Activated CD4-positive, alpha-beta T cell treated with anti-CD3 and anti-CD28 coated beads for 48 hours (primary cell): ENCODE measurements at places on chromosomes 2 and 18.

DNA sequence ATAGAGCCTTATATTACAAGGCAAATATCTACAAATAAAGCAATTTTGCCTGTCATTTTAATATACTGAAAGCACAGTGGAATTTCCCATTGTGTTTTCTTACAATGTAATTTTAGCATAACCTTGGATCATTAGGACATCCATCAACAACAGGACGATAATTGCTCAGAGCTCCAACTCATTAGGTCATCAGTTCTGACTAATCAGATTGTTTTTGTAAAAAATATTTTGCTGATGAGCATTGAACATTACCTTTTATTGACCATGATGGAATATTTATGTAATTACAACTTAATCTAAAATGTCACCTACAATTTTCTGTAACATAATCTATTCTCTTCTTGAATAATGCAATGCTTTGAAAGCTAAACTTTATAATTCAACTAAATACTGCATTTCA lies 215.3 kb upstream of the DSEL start:
- DNase-seq: no peak

DNA sequence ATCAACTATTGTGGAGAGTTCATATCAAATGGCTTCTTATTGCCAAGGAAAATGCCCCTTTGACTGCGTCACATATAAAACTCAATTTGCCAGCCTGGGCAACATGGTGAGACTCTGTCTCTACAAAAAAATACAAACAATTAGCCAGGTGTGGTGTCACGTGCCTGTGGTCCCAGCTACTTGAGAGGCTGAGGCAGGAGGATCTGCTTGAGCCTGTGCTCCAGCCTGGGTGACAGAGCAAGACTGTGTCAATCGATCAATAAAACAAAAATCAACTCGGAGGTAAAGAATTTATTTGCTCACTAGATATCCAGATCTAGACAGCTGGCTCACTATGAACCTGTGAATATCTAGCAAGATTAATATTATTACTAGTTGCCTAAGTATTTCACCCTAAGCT lies 1.7 kb upstream of the ZCCHC2 start:
- no peak for DNase-seq

- DNase-seq: no peak
Measured at GRCh38 chr2:220664272-220665107, 907.6 kb downstream of the EPHA4 start.

DNA sequence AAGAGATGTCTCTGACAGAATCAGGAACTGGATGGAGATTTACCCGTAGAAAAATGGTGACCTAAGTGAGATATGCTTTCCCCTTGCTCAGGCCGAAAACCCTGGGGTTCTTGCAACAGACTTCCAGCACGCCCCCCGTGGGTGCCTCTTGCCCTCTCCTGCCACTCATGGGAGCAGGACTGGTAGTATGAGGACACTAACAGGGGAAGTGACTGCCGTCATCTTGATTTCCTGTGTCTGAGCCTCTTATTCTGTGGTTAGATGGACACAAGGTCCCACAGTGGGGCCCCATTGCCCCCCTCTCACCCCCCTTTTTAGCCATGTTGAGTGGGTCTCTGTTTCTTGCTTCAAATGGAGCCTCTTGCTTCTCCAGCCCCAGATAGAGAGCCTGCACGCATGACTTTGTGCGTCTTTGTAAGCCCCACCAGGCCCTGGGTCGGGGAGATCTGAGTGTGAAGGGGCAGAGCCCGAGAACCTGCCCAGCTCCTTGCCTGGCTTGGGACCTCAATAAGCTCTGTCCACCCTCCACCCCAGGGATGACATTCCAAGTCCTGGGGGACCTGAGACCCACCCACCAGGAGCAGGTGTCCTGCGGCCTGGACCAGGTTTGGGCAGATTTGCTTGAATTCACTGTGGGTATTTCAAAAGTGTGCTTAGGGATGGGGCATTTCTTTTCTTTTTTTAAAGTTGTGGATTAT lies 12.6 kb downstream of the GNLY start:
- DNase-seq: no peak

DNA sequence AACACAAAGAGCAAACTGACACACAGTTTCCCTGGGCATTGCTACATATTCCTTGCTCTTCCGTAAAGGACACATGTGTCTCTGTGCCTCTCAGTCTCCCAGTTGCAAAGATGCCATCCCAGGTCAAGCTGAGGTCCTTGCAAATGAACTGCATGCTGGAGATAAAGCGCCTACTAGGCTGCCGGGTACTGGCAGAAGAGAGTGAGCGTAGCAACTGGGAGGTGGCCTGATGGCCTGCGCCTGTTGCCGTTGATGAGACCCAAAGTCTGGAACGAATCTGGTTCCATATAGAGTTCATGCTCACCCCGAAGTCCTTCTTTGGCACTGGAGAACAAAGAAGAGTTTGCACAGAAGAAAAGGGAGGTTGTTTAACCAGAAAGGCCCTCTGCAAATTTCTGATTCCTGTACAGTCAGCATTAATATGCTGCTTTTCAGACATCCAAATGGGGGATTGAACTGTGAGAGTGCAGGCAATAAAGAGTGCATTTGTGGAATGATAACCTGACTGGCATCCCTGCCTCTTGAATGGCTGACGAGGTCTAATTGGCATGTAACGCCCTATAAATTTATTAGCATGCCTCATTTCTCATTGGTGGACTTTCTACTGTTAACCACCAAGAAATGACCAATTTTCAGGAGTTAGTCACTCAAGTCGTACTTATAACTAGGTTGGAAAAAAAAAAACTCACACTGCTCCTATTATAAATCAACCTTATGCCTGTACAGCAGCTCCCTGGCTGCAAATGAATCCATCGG lies 78.7 kb downstream of the GBX2 start:
- DNase-seq: no peak

DNA sequence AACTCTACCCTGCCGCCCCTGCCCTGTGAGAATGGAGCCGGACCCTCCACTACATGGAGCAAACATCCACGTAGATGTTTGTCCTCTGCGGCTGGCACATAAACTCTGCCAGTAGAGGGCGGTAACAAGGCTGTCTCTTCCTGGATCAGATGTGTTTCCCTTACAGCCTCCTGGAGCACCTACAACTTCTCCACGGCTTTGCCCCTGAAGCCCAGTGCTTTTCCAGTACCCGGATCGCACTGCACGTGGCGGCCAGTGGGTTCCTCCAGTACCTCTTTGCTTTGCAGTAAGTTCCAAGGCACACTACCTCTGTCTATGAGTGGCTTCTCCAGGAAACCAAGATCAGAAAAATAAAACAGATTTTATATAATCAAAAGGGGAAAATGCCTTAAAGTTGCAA lies 651.3 kb downstream of the DCDC2C start:
- DNase-seq: peak; percentile 5

- no peak for DNase-seq
Measured at GRCh38 chr2:201642086-201642578, 1.2 kb downstream of the TMEM237 start.

DNA sequence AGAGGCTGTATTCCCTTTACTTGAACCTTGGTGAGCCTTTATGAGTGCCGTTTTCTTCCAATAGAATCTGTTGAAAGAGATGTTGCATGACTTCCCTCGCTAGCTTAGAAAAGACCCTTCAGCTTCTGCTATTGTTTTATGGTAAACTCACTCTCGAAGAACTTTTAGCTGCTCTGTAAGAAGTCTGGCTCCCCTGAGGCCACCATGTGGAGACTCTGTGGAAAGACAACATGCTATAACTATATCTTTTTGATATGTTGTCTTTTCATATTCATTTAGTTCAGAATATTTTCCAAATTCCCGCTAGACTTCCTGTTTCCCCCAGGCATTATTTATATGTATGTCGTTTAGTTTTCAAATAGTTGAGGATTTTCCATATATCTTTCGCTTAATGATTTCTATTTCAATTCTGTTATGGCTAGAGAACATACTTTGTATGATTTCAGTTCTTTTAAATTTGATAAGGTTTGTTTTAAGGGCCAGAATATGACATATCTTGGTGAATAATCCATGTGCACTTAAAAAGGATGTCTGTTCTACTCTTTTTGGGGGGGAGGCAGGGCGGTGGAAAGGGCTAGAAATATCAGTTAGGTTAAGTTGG lies 64.1 kb downstream of the PTPN4 start:
- DNase-seq: peak; percentile 37

DNA sequence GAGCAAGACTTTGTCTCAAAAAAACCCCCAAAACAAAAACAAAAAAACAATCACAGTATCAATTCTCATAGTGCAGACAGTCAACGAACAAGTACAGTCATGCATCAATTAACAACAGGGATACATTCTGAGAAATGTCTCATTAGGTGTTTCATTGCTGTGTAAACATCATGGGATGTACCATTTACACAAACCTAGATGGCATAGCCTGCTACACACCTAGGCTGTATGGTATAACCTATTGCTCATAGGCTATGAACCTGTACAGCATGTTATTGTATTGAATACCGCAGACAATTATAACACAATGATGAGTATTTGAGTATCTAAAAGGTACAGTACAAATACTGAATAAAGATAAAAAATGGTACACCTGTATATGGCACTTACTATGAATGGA lies 67.8 kb upstream of the LMAN1 start:
- DNase-seq: no peak

DNA sequence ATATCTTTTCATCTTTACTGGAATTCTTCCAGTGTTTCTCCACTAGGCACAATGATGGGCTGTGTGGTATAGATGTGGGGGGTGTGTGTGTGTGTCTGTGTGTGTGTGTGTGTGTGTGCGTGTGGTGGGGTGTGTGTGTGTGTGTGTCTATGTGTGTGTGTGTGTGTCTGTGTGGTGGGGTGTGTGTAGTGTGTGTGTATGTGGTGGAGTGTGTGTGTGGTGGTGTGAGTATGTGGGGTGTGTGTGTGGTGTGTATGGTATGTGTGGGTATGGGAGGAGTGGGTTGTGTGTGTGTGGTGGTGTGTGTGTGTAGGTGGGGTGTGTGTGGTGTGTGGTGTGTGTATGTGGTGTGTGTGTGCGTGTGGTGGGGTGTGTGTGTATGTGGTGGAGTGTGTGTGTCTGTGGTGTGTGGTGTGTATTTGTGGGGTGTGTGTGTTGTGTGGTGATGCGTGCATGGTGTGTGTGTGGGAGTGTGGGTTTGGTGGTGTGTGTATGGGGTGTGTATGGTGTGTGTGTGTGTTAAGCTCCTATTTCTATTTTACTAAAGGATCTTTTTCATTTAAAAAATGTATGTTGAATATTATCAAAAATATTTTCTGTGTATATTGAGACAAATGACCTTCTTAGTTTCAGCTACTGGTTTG lies 84.2 kb downstream of the IRS1 start:
- no peak for DNase-seq

- no peak for DNase-seq
Measured at GRCh38 chr2:241975593-241976284, 106.2 kb downstream of the RTP5 start.

- DNase-seq: no peak
Measured at GRCh38 chr18:74454279-74454751, 2.8 kb downstream of the DIPK1C start.

DNA sequence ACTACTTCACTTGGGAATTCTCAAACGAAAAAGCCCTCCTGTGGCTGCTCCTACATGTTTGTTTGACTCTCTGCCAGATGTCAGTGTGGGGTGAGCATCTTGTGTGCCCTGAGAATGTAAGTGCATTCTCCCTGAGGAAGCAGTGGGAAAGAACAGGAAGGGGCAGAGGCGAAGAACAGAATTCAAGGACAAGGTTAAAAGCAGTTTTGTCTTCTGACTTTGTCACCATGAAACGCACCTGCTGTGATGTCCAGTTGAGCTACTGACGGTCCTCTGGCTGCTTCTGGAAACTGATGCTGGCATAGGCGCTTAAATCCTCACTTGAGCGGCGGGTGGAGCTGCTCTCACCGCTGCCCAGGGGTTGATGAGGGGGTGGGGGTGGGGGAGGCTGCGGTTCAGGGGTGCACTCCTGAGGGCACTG lies 4.9 kb downstream of the IRS1 start:
- DNase-seq: no peak

- DNase-seq: no peak
Measured at GRCh38 chr2:45626387-45627221, 15.5 kb upstream of the SRBD1 start.

DNA sequence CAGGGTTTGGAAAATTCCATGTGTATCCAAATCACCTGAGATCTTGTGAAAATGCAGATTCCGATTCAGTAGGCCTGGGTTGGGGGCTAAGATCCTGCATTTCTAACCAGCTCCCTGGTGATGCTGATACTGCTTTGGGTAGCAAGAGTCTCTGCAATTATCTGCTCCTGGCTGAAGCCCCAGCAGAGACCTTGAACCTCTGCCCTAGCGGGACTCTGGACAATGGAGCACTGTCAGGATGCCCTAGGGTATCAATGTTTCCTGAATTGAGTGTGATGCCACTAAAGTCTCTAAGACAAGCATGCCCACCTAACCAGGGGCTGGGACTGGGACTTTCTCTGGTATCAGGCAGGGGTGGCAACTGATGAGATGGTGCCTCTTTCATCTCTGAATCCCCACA lies 49.4 kb upstream of the KLHL29 start:
- no peak for DNase-seq

DNA sequence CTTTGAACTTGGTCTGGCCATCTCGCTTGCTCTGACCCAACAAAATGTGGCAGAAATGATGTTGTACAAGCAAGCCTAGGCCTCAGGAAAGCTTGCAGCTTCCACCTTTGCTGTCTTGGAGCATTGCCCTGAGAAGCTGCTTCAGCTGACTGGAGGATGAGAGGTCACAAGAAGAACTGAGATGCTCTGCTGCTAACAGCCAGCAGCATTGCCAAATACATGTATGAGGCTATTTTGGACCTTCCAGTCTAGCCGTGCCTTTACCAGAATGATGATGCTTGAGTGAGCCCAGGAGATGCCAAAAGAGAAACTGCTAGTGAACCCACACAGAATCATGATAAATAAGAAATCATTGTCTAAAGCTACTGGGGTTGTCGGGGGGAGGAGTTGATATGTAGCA lies 13.2 kb upstream of the ITGAV start:
- no peak for DNase-seq

GRCh38 chr18:44849361-44849760 lies 168.7 kb downstream of the SETBP1 start:
- DNase-seq: no peak

- no peak for DNase-seq
Measured at GRCh38 chr2:155379494-155379893, 681.0 kb downstream of the KCNJ3 start.

GRCh38 chr2:113324684-113325160 lies 46.0 kb upstream of the PAX8 start:
- peak; percentile 60 for DNase-seq

GRCh38 chr2:205276116-205276777 lies 406.1 kb upstream of the NRP2 start:
- no peak for DNase-seq

GRCh38 chr2:16168506-16169264 lies 228.3 kb downstream of the MYCN start:
- DNase-seq: no peak

GRCh38 chr2:239777219-239777618 lies 247.9 kb downstream of the NDUFA10 start:
- no peak for DNase-seq

- no peak for DNase-seq
Measured at GRCh38 chr2:43486603-43487002, 109.2 kb downstream of the THADA start.

DNA sequence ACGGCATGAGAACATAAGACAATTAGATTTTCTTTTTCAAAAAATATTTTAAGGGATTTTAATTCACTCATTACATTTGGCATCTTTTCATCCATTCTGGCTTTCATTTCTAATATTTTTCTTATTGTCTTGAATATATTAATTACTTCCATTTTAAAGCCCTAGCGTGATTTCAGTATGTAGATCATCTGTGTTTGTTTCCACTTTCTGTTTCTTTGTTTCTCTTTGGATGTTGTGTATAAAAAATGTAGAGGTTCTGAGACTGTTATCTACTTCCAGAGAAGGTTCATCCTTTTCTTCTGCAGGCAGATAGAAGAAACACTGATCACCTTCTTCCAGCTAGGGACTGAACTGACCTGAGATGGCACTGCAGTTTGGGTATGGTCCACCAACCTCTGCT lies 664.4 kb upstream of the SLC39A10 start:
- DNase-seq: no peak
